HCT116 (cell line): ENCODE measurements at places on chromosomes 7 and 10. TPM values are rescaled to one million over a fixed set of nuclear protein-coding genes. Genes with fewer than 3 reads are reported as not detected.

Gene ANXA8L1
- not detected for total RNA-seq

Gene CRYGN
- not detected for total RNA-seq

- no peak overlapping the region for H3K4me3 ChIP-seq
- H3K27ac ChIP-seq = no peak overlapping the region
- H3K27me3 ChIP-seq = peaks cover 15% of the 10 kb centered on the region; the same call in 1 of the 2 replicates
- DNase-seq = no peak
- no peaks in the 10 kb centered on the region for H3K36me3 ChIP-seq
- H3K4me1 ChIP-seq = no peaks in the 10 kb centered on the region
Observed at GRCh38 chr10:1560535-1561192, 176.7 kb downstream of the ADARB2 start.

GRCh38 chr10:123552760-123553554, 113.2 kb upstream of the GPR26 start:
- H3K4me3 ChIP-seq = no peak overlapping the region
- H3K27ac ChIP-seq = no peak overlapping the region
- no peaks in the 10 kb centered on the region for H3K4me1 ChIP-seq
- no peaks in the 10 kb centered on the region for H3K36me3 ChIP-seq
- no peak for DNase-seq

DNA sequence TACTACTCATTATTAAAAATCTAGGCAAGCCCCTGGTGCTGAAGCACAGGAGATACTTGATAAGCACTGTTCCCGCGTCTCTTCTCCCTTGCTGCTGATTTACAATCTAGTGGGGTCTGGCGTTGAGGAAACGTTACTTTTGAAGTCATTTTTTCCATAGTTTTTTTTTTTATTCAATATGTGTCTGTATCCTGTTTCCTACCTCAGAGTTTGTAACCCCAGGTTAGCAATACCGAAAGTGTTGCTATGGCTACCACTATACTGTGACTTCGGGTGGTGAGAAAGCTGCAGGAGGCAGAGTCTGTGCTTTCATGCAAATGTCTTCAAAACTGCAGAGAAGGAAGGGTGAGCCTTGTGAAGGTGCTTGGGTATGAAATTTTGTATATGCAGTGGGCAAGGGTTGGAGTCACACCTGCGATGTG, 458.8 kb upstream of the GHITM start:
- DNase-seq = no peak
- H3K27me3 ChIP-seq = no peaks in the 10 kb centered on the region
- H3K27ac ChIP-seq = no peak overlapping the region
- no peaks in the 10 kb centered on the region for H3K4me1 ChIP-seq
